ENCODE measurements at places on chromosomes 12 and 14. TPM values are rescaled to one million over a fixed set of nuclear protein-coding genes. Genes with fewer than 3 reads are reported as not detected.

The CGRRF1 gene
- total RNA-seq = 28.3 TPM

The STON2 gene
- 2.3 TPM for total RNA-seq

The NYNRIN gene
- 0.22 TPM for total RNA-seq

DNA sequence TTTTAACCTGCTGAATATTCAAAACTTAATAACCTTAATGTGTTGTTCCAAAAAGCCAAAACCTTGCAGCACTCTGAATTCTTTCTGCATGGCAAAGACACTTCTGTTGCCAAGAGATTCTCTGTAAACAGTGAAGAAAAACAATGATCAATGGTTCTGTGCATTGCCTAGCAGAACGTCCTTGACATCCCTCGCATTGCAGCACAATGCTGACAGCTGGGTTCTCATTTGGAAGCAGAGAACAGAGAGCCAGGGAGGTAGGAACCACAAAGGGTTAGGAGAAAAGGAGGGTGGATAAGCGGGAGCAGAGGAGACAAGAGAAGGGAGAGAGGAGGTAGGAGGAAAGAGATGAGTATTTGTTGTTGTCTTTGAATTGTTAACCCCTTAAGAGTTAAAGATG lies 501.1 kb downstream of the NAV3 start:
- DNase-seq = no peak

- DNase-seq = no peak
Measured at GRCh38 chr12:93365616-93366405, 11.9 kb upstream of the NUDT4 start.

GRCh38 chr12:128905003-128905544 lies 51.8 kb downstream of the GLT1D1 start:
- no peak for DNase-seq

DNA sequence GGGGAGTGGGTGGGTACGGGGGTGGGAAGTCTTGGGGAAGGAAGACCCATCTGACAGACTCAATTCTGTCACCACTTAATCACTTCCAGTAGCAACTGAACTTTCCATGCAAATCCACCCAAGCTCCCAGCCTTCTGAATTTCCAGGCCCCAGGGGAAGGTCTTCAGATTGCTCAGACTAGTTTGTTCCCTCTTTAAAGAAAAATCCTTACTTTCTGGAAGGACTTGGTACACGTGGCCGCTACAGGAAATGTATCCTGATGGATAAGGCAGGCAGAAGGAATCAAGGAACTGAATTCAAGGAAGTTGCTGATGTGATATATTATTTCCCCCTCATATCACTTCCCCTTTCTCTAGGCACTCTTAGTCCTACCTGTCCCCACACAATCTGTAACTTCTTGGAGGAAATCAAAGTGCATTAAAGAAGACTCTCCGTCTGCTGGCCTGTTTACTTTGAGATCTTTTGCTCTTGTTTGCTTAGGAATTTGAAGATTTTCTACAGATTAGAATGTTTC lies 6.4 kb downstream of the NFKBIA start:
- no peak for DNase-seq

DNA sequence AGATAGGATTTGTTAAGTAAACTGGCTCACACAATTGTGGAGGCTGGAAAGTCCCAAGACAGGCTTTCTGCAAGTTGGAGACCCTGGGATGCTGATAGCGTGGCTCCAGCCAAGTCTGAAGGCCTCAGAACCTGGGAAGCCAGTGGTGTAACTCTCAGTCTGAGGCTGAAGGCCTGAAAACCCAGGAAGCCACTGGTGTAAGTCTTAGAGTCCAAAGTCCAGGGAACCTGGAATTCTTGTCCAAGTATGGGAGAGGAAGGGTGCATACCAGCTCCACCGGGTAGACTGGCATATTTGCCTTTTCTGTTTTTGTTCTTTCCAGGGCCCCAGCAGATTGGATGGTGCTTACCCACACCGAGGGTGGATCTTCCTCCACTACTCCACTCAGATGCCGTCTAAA lies 18.1 kb downstream of the GMFB start:
- DNase-seq = no peak

- DNase-seq = no peak
Measured at GRCh38 chr14:33110737-33111443, 172.2 kb downstream of the NPAS3 start.

GRCh38 chr12:114789821-114790220 lies 105.8 kb upstream of the TBX3 start:
- no peak for DNase-seq

GRCh38 chr12:15049461-15050153 lies 76.8 kb downstream of the PDE6H start:
- DNase-seq = no peak

- no peak for DNase-seq
Measured at GRCh38 chr12:110002676-110003515, 3.7 kb downstream of the ANKRD13A start.

DNA sequence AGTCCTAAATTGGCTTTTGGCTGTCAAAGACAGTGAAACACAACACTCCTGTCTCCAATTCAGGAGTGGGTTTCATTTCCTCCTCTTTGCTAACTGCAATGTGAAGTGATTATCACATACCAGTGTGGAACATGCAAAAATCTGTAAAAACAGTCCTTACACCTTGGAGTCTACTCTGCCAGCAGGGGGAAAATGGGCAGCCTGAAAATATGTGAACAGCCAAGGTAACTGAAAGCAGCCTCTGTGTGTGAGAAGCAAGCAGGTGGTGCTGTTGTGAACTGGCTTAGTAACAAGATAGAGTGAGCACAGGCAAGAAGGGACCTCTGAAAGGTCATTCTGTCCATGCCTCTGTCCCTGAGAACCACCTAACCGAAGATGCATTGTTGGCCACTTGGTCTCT lies 6.0 kb downstream of the PRMT8 start:
- DNase-seq = no peak

DNA sequence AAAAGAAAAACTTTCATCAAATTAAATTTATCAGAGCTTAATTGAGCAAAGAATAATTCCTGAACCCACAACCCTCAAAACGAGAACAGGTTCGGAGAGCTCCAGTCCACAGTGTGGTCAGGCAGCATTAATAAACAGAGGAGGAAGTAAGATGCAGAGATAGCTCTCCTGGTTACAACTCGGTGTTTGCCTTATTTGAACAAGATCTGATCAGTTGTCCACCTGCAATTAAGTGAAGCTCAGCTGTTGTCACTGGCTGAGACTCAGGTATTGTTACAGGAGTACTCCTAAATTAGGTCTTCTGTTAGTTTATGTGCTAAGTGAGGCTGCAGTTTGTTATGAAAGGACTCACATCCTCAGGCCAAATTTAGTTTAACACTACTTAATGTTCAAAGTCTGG lies 451.4 kb upstream of the PDE3A start:
- DNase-seq = no peak

GRCh38 chr12:84807249-84807648 lies 105.3 kb downstream of the SLC6A15 start:
- no peak for DNase-seq

GRCh38 chr14:100454437-100454836 lies 131.3 kb downstream of the SLC25A47 start:
- DNase-seq = no peak

DNA sequence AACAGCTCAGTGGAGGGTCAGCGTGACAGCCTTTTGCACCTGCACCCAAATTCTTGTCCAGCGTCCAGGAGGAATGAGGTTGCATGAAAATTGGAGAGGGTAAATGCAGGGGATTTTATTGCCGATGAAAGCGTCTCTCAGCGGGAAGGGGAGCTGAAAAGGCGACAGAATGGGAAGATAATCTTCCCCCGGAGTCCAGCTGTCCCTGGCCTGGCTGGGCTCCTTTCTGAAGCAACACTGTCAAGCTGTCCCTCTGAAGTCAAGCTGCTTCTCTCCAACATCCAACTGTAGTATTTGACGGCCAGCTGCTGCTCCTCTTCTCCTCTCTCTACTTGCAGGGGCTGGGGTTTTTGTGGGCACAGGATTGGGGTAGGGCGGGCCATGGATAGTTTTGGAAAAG lies 32.7 kb downstream of the NOPCHAP1 start:
- no peak for DNase-seq
